ENCODE measurements at places on chromosomes 12 and 14. TPM values are rescaled to one million over a fixed set of nuclear protein-coding genes. Genes with fewer than 3 reads are reported as not detected.

GALNT16 gene
- total RNA-seq: 3.4 TPM

MIP gene
- total RNA-seq: 0.24 TPM

HOXC10 gene
- total RNA-seq: 3.8 TPM

MMAB gene
- 34.0 TPM for total RNA-seq

SLC4A8 gene
- 1.7 TPM for total RNA-seq
